ENCODE measurements at places on chromosomes 6 and 20.

DNA sequence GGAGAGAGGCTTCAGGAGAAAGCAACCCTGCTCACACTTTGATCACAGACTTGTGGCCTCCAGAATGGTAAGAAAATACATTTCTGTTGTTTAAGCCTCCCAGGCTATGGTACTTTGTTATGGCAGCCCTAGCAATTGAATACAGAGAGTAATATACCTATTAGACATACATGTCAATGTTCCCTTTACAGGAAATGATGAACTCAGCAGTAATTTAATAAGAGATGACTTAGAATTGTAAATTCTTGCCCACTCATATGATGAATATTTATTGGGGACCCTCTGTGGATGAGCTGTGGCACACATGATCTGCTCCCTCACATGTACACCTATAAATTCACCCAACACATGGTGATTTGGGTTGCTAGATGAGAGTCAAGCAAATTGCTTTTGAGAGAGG is 20.4 kb upstream of the FOXA2 start:
- DNase-seq = no peak

DNA sequence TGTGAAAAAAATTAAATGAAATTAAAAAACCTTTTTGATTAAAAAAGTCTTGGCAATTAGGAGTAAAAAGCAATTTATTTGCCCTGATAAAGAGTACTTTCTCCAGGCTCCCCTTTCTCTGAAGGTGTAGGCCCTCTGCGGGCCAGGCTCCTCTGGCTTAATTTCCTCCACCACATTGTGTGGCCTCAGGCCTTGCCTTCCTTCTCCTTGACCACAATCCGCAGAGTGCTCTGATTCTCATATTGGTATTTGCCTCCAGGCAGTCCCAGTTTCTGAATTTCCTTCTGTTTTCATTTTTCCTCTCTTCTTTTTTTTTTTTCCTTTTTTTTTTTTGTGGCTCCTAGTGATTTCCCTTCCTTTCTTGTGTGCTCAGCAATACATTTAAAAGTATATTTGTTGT is 96.4 kb downstream of the AIG1 start:
- DNase-seq = no peak

DNA sequence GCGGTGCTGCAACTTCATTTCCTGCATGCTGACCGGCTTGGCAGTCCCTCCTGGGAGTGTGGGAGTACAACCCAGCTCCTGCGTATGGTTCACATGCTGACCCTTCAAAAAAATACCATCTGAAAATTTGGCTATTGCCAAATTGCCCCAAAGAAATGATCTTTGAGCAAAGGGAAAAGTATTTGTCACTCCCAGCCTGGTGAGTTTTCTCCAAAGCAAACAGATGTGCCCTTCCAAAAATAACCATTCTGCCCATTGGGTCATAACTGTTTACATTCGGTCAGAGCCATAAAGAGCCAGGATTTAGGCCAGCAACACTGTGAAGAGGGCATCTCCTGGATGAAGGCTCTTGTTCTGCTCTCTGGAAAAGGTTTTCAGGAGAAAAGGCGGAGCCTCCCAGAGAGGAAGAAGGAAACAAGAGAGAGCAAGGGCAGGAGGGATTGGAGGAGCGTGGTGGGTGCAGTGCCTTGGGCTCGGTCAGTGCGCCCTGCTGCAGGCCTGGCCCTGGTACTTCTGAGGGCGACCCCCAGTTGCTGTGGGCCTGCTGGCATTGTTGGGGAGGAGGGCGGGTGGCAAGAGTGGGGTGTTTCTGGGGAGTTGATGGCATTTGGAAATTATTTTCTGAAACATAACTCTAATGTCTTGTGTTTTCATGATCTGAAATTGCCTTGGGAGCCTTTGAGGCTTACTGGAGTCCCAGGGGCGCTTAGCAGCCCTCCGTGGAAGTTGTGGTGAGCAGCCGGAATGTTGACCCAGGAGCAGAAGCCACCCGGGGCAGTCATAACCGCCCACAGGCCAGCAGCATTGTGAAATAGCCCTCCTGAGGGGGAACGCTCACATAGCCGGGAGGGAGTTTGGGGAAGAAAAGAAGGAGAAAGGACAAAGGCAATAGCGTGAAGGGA is 248.4 kb downstream of the MYLK4 start:
- DNase-seq = no peak

- no peak for DNase-seq
Observed at GRCh38 chr6:10081957-10082356, 332.9 kb downstream of the TFAP2A start.

DNA sequence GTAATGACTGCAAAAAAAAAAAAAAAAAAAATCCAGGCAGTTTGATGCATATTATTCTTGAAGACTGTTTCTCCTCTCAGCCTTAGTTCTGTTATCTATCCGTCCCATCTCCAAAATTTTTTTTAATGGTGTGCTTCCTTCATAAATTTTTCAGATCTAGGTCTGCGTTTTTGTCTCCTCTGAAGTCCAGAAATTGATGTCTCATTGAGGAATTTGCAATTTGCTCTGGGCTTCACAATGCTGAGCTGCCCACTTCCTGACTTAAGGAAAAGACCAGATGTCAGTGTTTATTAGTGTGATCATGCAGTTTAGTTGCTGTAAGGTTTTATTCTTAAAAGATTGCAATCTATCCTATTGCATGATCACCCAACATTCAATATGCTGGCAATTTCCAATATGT is 297.6 kb downstream of the ZNF217 start:
- DNase-seq = no peak

GRCh38 chr20:25050082-25050481 is 7.9 kb downstream of the ACSS1 start:
- DNase-seq = no peak

DNA sequence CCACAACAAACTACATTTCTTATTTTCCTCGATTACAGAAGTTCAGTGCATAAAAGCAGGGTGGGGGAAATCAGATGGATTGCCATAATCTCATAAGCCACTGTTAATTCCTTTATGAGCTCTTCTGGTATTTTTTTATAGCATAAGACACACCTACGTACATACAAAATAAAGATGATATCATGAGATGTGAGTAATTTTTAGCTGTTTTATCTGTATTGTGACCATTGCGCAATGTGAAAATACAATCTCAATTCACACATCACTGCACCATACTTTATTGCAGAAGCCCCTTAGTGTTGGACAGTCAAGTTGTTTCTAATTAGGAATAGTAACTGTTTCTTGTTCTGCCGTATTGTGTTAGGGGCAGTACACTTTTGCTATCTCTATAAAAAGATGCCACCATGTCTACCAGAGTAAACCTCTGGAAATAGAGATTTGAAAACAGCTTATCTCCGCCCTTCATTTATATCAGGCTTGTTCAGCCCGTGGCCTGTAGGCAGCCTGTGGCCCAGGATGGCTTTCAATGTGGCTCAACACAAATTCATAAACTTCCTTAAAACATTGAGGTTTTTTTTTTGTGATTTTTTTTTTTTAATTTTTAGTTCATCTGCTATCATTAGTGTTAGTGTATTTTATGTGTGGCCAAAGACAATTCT is 90.4 kb downstream of the FARS2 start:
- no peak for DNase-seq

- DNase-seq = no peak
Observed at GRCh38 chr6:10309457-10310329, 105.2 kb downstream of the TFAP2A start.

GRCh38 chr6:33673851-33674250 is 37.6 kb downstream of the UQCC2 start:
- DNase-seq = no peak

- no peak for DNase-seq
Observed at GRCh38 chr6:34350137-34350933, 42.1 kb downstream of the NUDT3 start.

- DNase-seq = no peak
Observed at GRCh38 chr20:14012671-14013070, 17.4 kb downstream of the MACROD2 start.

DNA sequence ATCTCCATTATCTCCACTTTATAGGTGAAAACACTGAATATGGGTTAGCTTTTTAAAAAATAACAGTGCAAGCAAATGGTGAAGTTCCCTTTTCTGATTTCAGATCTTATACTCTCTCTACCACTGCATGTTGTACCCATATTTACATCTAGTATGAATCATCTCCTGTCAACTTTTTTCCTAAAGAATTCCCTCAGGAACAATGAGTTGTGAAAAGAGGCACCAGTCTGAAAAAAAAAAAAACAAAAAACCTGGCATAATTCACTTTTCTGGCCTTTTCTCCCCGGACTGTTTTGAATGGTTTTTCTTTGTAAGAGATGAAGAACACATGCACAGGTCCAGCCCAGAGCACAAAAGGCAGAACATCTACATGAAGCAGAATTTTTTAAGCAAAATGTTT is 596.0 kb downstream of the COL12A1 start:
- no peak for DNase-seq

- DNase-seq = no peak
Observed at GRCh38 chr6:127131772-127132376, 13.4 kb downstream of the RSPO3 start.

GRCh38 chr20:39270837-39271604 is 308.9 kb downstream of the DHX35 start:
- no peak for DNase-seq

GRCh38 chr6:3516092-3516491 is 59.2 kb upstream of the SLC22A23 start:
- DNase-seq = no peak

- no peak for DNase-seq
Observed at GRCh38 chr20:57904314-57905105, 194.7 kb upstream of the PMEPA1 start.

GRCh38 chr20:41147767-41148191 is 10.4 kb downstream of the PLCG1 start:
- no peak for DNase-seq

- no peak for DNase-seq
Observed at GRCh38 chr6:140968062-140968461, 1164.7 kb upstream of the GJE1 start.

DNA sequence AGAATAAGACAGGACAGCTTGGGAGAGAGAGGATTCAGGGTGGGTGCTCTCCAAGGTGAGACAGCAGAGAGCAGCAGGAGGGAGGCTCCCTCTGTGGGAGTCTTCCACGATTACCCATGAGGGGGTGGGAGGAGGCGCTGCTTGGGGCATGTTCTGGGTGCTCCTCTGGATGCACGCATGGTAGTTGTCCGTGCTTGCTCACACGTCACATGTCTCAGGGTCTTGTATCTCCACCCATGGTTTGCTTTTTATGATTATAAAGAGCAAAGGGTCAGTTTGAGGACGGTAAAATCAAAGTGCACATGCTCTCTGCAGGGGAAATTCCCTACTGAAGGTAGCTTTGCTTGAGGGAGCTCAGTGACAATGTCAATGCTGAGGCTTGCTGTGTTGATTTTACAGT is 338.4 kb downstream of the THBS2 start:
- DNase-seq = no peak

DNA sequence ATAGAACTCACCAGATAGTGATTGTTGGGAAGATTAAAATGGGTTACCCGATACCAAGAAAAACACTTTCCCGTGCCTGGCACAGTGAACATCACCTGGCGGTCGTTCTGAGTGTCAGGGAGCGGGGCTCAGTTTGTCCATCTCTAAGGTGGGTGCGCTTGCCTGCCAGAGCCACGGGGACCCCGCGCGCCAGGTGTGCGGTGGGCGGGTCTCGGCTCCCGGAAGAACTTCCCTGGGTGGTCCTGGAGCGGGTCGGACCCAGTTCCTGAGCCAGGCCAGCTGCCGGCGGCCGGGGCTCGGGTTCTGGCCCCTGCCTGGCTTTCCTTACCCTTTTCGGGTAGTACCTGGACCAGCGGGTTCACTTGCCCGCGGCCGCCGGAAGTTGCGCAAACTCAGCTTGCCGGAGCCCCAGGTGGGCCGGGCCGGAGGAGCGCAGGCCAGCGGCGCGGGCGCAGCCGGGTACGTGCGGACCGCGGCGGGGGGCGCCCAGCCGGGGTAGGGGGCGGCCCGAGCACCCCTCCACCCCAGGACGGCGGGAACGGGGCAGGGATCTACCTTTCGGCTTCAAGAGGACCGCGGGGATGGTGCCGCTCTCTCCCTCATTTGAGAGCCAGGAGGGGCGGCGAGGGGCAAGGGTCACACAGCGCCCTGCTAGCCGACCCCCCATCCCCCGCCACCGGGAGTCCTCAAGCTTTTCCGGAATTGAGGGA is 7.5 kb downstream of the FAM110A start:
- DNase-seq = peak; percentile 69

- DNase-seq = no peak
Observed at GRCh38 chr20:33769043-33769442, 37.2 kb downstream of the ZNF341 start.

DNA sequence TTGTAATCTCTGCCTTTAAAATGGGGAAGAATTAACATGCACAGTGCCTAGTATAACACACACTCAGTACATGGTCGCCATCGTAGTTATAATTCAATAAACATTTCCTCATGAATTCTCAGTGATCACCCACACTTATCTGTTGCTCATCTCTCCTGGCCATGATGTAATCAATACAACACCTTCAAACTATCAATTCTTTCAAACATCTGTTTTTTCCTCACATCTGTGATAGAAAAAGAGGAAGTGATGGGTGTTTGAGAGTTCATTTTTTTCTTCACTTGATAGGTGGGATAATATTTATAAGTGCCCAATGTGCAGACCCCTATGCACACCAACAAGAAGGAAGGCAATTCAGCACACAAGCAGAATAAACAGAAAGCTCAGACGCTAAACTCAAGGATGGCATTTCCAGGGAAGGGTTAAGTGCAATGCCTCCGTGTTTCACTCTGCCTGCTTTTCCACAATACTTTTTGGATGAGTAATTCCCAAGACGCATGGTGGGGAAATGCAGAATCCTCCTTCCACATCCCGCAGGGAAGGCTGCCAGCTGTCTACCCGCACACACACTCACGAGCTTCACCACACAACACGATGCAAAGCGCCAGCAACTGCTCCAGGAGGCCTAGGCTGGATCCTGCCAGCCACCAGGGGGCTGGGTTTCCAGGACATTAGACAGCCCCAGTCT is 100.3 kb downstream of the GMPR start:
- no peak for DNase-seq

GRCh38 chr6:160882791-160883279 is 108.7 kb upstream of the MAP3K4 start:
- DNase-seq = no peak
